Endothelial cell of umbilical vein (primary cell): ENCODE measurements at places on chromosomes 2 and 18.

DNA sequence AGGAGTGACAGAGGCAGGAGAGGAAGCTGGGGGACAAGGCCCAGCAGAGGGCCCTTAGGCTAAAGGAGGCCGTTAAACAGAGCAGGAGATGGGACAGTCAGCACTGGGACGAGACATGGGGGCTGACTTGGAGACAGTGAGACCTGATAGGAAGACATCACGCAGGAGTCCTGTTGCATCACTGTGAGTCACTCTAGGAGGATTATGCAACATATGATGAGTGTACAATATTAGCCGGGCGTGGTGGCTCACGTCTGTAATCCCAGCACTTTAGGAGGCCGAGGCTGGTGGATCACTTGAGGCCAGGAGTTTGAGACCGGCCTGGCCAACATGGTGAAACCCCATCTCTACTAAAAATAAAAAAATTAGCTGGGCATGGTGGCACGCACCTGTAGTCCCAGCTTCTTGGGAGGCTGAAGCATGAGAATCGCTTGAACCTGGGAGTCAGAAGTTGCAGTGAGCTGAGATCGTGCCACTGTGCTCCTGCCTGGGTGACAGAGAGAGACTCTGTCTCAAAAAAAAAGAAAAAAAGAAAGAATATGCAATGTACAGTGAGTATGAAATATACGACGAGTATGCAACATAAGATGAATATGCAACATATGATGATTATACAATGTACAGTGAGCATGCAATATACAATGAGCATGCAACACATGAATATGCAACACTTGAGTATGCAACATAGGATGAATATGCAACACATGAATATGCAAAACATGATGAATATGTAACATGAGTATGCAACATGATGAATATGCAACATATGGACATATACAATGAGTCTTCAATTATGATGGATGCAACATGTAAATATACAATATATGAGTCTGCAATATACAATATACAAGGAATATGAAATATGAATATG is 83.3 kb upstream of the ID2 start:
- no peak for DNase-seq

- DNase-seq = peak; percentile 75
Observed at GRCh38 chr2:196170213-196170605, 1.2 kb downstream of the STK17B start.

- no peak for DNase-seq
Observed at GRCh38 chr2:36530983-36531354, 67.0 kb downstream of the FEZ2 start.

DNA sequence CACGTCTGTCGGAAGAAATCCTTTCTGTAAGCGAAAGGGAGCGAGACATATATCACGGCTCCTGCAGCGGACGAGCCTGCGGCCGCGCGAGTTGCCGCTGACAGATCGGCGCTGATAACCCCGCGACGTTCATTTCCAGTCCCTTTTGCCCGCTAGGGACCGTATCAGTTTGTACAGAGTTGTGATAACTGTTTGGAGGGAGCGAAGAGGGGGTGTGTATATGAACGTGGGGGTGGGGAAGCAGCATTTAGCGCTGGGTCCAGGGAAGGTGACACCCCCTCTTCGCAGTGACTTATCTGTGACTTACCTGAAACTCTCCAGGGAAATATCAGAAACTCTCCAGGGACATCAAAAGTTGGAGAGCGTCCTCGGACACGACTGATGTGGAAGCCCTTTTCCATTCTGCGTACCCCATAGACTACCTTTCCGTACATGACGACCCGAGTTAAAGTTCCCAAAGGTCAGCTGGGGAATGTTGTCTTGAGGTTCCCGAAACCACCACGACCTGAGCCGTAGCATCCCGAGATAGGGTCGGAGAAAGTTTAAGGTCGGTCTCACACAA is 948 bp upstream of the GATA6 start:
- DNase-seq = peak; percentile 55

GRCh38 chr2:20400306-20400705 is 46.6 kb upstream of the RHOB start:
- DNase-seq = no peak

DNA sequence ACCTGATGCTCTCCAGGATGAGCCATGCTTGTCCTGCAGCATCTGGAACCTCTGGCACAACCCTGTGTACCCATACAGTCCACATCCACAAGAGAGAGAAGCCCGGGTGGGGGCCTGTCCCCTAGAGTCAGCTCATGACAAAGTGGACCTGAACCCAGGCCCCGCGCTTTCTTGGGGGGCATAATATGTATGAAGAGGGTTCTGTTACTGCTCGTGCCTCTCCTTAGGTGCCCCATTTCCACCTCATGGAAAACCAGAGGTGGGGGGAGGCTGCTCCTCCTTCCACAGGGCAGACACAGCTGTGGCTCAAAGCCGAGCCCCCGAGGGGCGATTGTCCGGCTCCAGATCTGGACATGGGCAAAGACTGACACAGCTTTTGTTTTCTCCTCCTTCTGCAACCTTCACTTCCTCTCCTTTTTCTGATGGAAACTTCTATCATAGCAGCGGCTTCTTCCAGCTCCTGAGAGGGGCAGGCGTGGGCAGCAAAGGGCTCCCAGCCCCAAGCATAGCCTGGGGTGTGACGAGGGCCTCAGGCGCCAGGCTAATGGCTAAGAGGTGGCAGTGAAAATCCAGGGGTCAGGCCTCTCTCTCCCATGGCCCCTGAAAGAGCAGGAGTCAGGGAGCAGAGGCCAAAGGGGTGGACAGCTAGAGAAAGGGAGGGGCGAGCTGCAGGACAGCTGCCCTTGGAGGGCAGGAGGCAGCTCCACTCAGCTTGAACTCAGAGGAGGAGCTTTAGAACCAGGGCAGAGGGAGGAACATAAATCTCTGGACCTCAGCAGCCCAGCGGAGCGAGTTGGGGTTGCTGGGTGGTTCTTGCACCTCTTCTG is 155.5 kb downstream of the ZFP36L2 start:
- no peak for DNase-seq

DNA sequence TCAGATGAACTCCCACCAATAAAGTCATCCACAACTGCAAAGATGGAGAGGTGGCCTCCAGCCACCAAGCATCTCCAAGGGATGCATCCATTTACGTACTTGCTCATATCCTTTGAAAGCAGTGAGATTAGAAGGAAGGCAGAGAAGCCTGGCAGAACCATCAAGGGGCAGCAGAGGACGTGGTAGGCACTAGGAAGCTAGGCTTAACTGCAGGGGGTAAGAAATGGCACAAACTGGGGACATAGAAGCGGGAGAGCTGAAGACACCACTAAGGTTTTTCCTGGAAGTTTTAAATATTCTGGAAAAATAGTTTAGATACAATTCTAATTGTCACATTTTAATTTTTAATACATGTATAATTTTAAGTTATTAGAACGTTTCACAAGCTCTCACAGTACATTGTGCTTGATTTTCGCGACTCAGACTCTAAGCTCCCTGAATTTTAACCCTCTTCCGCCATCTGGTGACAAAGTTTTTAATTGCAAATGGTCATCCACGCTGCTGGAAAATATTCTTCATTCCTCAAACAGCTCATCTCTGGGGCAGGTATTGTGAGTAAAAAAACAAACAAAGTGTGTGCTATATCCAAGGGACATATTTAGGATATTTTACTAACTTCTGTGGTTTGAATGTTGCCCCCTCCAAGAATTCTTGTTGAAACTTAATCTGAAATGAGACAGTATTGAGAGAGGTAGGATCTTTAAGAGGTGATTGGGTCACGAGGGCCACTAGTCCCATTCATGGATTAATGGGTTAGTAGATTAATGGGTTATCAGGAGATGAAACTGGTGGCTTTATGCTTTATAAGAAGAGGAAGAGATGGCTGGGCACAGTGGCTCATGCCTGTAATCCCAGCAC is 1.6 kb upstream of the PSTPIP2 start:
- peak; percentile 75 for DNase-seq

- DNase-seq = no peak
Observed at GRCh38 chr2:154698296-154698720, at the start of gene KCNJ3. Gene KCNJ3 (plus strand): TSS chr2:154698695. CDS start chr2:154698776, 81 bp downstream.

GRCh38 chr2:174336501-174337336 is 2.0 kb downstream of the SP9 start:
- peak; percentile 31 for DNase-seq

DNA sequence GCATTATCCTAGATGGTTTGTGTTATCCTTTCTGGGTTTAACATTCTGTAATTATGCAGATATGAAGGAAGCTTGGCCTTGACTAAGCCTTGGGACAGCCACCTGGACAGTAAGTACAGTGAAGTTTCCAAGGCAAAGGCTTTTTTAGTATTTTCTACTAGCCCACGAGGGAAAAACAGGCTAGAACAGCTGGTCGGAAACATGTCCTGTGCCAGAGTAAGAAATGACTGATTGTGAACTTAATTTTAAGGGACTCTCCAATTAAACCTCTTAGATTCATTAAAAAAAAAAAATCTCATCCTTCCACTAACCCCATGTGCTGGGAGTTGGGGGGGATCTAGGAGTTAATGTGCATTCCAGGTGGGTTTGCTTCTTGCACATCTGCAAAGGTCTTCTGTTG is 720.8 kb downstream of the SLC4A3 start:
- no peak for DNase-seq
